Prostate gland (tissue), 2 donors: ENCODE measurements at places on chromosomes 4 and X. TPM values are rescaled to one million over a fixed set of nuclear protein-coding genes. Genes with fewer than 3 reads are reported as not detected.
A peak's percentile ranks its signal among the peaks of the same experiment; 100 is the strongest.

GRCh38 chr4:128639541-128640270 lies 169.8 kb upstream of the JADE1 start:
- DNase-seq = no peak
- H3K4me3 ChIP-seq = no peak overlapping the region
- H3K27me3 ChIP-seq = no peaks in the 10 kb centered on the region
- no peaks in the 10 kb centered on the region for H3K36me3 ChIP-seq

DNA sequence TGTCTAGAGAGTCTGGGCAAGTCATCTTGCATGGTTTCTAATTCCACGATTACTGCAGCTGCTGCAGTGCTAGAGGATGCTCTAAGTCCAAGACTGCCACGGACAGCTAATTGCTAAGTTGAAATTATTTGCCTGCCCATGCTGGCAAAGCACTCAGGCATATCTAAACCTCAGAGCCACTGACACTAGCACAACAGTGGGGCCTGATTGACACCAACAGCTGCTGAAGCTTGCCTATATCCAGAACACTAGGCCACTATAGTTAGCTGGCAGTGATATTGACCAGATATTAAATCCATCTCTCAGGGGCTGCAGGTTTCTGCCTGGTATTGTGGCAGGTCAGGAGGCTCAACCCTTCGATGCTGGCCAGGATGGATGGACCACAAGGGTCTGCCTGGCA lies 103.9 kb downstream of the DCAF12L1 start:
- no peaks in the 10 kb centered on the region for H3K27me3 ChIP-seq
- no peaks in the 10 kb centered on the region for H3K4me1 ChIP-seq
- no peaks in the 10 kb centered on the region for H3K36me3 ChIP-seq
- no peak for DNase-seq
- H3K4me3 ChIP-seq = no peak overlapping the region
- H3K27ac ChIP-seq = no peak overlapping the region

DNA sequence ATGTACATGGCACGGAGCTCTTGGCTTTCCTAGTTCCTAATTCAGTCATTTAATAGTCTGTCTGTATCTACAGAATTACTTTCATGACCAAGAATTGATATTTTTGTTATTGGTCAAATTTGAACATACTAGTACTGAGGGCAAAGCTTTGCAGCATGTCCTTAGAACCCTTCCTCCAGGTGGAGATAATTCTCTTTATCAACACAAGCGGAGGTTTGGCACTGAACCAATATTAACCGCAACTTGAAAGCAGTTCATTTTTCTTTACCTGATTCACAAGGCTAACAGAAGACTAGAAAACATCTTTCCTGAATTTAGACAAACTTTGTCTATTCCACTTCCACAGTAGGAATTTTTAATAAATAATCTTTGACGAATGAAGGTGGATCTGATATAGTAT lies 73.8 kb downstream of the TACR3 start:
- no peaks in the 10 kb centered on the region for H3K27me3 ChIP-seq
- no peak overlapping the region for H3K4me3 ChIP-seq
- no peaks in the 10 kb centered on the region for H3K36me3 ChIP-seq
- H3K27ac ChIP-seq = no peak overlapping the region
- no peak for DNase-seq

- no peaks in the 10 kb centered on the region for H3K27me3 ChIP-seq
- H3K36me3 ChIP-seq = no peaks in the 10 kb centered on the region
- no peak overlapping the region for H3K4me3 ChIP-seq
- peak; percentile 6 for DNase-seq
- no peak overlapping the region for H3K27ac ChIP-seq
Measured at GRCh38 chrX:68511255-68511654, 12.4 kb downstream of the YIPF6 start.

DNA sequence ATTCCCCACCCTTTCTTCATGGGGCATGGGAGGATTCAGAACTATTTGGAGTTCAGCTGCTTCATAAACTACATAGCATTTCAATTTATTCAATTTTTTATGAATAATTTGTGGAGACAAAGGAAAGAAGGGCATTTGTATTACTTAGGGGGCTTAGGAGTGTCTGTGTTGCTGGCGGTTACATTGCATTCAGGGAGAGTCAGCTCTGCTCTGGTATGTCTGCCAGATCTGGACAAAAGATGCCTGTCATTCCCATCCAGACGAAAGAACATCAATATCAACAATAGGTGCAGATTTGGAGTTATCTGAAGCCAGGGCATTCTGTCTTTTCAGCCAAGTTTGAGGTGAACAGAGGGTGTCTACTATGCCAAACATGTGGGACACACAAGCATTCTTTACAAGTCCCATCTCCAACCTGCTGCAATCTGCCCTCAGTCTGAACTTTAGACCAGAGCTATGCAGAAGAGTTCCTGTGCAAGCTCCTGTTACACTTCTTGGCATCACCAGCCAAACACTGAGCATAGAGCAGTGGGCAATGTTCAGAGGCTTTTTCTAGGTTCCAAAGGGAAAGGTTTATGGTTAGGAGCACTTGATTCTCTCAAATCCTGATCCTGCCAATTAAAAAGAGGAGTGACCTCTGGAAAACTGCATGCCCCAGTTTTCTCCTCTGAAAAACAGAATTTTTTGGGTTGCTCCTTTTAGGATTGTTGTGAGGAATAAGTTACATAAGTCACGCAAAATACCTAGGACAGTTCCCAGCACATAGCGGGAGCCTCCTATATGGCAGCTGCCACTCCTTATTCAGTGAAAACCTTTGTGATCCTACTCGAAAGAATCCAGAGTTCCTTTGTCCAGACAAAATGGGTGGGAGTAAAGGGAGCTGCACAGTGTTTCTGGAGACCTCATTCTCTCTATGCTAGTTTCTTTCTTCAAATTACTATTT lies 719.5 kb upstream of the SLIT2 start:
- DNase-seq = peak; percentile 40
- no peak overlapping the region for H3K4me3 ChIP-seq
- no peak overlapping the region for H3K27ac ChIP-seq
- H3K36me3 ChIP-seq = no peaks in the 10 kb centered on the region
- H3K27me3 ChIP-seq = no peaks in the 10 kb centered on the region
- no peaks in the 10 kb centered on the region for H3K4me1 ChIP-seq

DNA sequence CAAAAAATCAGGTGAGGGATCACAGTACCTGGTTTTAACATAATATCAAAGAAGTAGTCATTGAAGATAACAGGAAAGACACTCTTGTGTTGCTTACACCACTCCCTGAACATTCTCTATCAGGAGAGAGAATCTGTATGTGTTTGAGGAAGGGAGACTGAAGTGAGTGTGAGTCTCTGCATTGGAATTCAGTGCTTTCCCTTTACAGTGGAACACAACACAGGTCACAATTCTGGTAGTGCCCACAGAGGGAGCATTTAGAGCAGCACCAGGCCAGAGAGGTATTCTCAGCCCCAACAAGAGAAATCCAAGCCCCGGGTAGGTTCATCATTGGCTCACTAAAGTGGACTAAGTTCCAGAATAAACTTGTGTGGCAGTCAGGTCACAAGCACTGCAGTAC lies 64.7 kb upstream of the UBQLN2 start:
- no peak overlapping the region for H3K4me3 ChIP-seq
- H3K27ac ChIP-seq = no peak overlapping the region
- H3K27me3 ChIP-seq = no peaks in the 10 kb centered on the region
- no peak for DNase-seq
- H3K4me1 ChIP-seq = no peaks in the 10 kb centered on the region
- no peaks in the 10 kb centered on the region for H3K36me3 ChIP-seq

DNA sequence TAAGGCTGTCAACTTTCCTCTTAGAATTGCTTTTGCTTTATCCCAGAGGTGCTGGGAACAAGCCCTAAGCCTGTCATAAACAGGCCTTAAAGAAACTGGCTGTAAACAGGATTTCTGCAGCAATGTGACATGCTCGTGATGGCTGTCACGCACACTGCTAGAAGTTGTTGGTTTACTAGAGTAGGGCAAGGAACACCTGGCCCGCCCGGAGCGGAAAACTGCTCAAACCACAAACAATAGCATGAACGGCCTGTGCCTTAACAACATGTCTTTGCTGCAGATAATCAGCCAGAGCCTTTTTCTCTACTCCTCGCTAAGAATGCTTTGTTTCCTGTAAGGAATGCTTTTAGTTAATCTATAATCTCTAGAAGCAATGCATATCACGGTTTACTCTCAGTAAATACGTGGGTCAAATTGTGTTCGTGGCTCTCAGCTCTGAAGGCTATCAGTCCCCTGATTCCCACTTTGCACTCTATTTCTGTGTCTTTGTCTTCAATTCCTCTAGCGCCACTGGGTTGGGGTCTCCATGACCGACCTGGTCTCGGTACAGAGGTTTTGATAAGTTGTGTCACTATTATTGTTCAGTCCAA lies 318.3 kb downstream of the GLUD2 start:
- DNase-seq = no peak
- no peak overlapping the region for H3K27ac ChIP-seq
- H3K36me3 ChIP-seq = no peaks in the 10 kb centered on the region
- no peaks in the 10 kb centered on the region for H3K27me3 ChIP-seq

Gene XPNPEP2
- not detected for total RNA-seq

Gene MAGEA10
- total RNA-seq = 8.0 TPM

Gene PDGFRA
- total RNA-seq = 82.2 TPM

Gene ADH1A
- not detected for total RNA-seq

Gene RTL9
- not detected for total RNA-seq
